ENCODE measurements at places on chromosomes 5 and 9. TPM values are rescaled to one million over a fixed set of nuclear protein-coding genes. Genes with fewer than 3 reads are reported as not detected.
A peak's percentile ranks its signal among the peaks of the same experiment; 100 is the strongest.

The SHC3 gene
- total RNA-seq = 5.3 TPM

The NUDT12 gene
- 23.2 TPM for total RNA-seq

DNA sequence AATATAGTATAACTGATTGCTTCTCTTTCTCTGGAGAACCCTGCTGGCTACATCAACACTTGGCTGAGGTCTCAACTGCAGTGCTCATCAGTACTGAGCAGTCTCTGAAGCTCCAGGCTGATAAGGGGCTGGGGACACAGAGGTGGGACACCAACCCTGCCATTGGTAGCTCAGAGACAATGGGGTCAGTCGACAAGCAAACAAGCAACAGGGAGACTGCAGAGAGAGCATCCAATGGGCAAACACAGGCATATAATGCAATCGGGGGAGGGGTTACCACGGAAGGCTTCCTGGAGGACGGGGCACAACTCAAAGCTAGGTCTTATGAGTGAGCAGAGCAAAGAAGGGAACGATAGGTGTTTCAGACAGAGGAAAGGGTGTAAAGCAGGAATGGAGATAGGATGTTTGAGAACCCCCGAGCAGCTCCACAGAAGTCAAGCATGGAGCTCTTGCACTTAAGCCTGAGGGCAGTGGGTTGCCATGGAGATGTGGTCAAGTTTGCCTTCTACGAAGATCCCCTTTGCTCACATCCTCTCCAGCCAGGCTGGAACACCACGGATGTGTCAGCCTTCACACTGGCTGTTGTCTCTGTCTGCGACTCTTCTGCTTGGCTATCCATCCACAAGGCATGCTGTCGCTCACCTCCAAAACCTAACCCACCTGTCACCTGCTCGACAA lies 21.5 kb upstream of the AKNA start:
- no peak for DNase-seq

The SLIT3 gene
- 50.6 TPM for total RNA-seq

- no peak for DNase-seq
These were observed 63.5 kb upstream of the TBC1D2 start for GRCh38 chr9:98318834-98319478.

- peak; percentile 5 for DNase-seq
These were observed 8.5 kb upstream of the ORM1 start for GRCh38 chr9:114314256-114314867.

DNA sequence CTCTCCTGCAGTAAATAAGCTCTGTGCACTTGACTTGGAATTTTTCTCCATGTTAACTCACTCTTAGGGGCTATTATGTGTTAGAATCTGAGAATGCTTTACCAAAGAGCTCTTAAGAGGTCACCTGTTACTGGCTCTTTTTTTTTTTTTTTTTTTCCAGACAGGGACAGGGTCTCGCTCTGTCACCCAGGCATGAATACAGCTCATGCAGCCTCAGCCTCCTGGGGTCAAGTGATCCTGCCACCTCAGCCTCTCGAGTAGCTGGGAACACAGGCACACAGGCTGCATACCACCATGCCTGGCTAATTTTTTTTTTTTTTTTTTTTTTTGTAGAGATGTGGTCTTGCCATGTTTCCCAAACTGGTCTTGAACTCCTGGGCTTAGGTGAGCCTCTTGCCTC lies 22.1 kb downstream of the HMGXB3 start:
- no peak for DNase-seq

The IFNE gene
- total RNA-seq = not detected

DNA sequence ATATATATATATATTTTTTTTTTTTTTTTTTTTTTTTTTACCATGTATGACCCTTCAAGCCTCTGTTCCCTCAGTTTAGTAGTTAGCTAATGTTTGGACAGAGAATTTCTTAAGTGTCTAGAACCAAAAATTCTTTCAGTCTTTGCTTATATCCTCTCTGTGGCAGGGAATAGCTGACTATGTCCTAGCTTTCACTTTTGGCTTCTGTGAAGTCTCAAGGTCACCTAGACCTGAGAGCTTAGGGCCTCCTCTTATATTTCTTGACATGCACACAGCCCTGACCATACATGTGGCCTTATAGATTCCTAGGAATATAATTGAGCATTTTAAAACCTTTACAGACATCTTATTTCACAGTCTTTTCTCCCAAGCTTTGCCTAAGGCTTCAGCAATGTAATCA lies 930.8 kb upstream of the CDH9 start:
- DNase-seq = no peak

The CENPK gene
- total RNA-seq = 2.1 TPM

The PCDHB7 gene
- 5.0 TPM for total RNA-seq

The RAI14 gene
- total RNA-seq = 147 TPM

GRCh38 chr5:116892993-116893392 lies 318.4 kb upstream of the SEMA6A start:
- no peak for DNase-seq

DNA sequence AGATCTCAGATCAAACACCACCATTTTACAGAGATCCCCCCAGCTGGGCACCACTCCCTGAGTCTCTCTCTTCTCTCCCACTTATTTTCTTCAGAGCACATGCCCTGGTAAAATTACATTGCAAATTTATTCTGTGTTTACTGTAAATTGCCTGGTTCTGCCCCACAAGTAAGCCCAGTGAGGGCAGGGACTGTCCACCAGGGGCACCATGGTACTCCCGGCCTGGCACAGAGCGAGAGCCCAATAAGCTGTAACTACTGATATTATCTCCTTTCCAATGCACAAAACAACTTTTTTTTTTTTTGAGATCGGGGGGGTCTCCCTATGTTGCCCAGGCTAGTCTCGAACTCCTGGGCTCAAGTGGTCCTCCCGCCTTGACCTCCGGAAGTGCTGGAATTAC lies 123.0 kb downstream of the PAX5 start:
- DNase-seq = no peak

The IPPK gene
- 10.7 TPM for total RNA-seq
